ENCODE measurements at places on chromosomes 12 and 14.

DNA sequence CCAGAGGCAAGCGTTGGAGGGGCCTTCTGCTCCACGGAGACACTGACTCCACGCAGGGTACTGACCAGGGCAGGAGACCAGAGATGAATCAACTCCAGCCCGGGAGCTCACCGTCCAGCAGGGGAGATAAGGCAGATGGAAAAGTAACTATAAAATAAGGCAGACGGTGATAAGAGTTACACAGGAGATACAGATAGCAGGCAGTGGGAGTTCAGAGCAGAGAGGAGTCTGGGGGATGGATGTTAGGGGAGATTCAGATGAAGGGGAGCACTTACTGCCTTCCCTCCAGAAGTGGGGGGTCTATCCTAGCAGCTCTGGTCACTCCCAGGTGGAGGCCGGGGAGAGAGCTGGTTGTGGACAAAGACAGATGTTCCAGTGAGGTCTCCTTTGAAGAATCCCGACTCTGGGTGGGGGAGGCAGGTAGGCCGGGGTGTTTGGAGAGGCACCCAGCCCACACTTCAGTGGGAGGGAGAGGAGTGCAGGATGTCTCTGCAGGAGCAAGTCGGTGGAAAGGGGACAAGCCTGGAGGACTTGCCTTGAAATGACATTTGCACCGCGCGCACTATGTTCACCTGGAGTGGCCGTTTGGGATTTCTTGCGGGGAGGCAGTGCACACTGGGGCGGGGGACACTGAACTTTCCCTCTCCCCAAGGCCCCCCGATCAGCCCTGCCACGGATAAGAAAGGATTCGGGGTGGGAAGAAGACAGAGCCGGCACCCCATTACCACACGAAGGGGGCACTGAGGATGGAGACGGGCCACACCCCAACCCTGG is 1.2 kb downstream of the PITPNM2 start:
- DNase-seq: no peak

- DNase-seq: peak; percentile 78
These were observed 165.5 kb upstream of the DYRK2 start for GRCh38 chr12:67482751-67483661.

GRCh38 chr12:106498056-106498455 is 84.7 kb upstream of the RFX4 start:
- no peak for DNase-seq

- DNase-seq: no peak
These were observed 99.1 kb downstream of the TBC1D30 start for GRCh38 chr12:64923536-64923935.

DNA sequence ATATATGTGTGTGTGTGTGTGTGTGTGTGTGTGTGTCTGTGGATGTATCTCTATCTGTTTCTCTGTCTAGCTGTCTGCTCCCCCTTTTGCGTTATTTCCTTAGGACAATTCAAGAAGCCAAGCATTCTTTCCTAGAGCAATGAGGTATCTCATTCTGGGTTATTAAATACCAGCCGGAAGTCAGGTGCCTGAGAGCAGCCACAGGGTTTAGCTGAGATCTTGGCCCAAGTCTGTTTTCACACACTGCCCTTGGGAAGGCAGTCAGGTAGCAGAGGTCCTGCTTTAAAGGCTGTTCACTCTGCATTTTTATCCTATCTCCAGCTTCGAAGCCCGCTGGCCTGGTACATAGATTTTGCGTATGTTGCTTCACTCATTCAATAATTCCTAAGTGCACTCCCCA is 76.8 kb downstream of the TSPAN9 start:
- no peak for DNase-seq

GRCh38 chr12:70607107-70607506 is 30.1 kb downstream of the PTPRB start:
- no peak for DNase-seq

GRCh38 chr14:61838661-61839245 is 76.5 kb downstream of the SNAPC1 start:
- no peak for DNase-seq

- DNase-seq: no peak
These were observed 364.2 kb upstream of the TMPO start for GRCh38 chr12:98151105-98151590.

DNA sequence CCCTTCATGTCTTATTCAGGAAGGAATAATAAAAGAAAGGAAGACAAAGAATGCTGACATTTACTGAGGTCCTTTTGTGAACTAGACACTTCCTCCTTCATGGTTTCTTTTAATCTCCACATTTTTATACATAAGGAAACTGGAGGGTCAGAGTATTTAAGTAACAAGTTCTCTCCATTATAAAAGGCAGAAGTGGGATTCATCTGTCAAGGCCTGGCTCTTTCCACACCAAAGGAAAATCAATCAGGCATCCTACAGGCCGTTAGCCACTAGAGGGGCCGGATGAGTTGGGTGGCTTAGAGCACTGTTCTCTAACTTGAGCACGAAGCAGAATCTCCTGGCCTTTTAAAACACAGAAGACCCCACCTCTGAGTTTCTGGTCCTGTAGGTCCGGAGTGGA is 36.8 kb upstream of the NINJ2 start:
- no peak for DNase-seq

- no peak for DNase-seq
These were observed 6.1 kb downstream of the CFAP73 start for GRCh38 chr12:113155646-113156045.

- peak; percentile 53 for DNase-seq
These were observed 4.0 kb downstream of the CHD4 start for GRCh38 chr12:6603095-6603567.

DNA sequence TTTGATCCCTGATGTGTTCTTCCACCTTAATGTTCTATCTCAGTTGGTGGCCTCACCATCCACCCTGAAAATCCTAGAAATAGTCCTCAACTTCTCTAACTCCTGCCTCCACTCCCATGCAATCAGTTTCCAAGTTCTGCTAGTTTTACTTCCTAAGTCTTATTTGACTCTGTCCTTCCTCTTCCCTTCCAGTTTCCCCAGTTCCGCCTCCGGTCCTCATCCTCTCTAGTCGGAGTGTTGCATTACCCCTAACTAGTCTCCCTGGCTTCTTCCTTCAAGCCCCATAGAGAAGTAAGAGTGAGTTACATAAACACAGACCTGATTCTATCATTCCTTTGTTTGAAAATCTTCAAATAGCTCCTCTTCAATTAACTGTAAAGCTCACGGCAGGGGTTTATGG is 236.5 kb downstream of the GXYLT1 start:
- no peak for DNase-seq

- no peak for DNase-seq
These were observed 38.6 kb upstream of the KRR1 start for GRCh38 chr12:75549989-75550388.
